Stimulated activated CD4-positive, alpha-beta T cell treated with anti-CD3 and anti-CD28 coated beads, Interleukin-12 subunit alpha, Interleukin-12 subunit beta, amount 100 ng/mL, for 4 hours (primary cell): ENCODE measurements at places on chromosomes 11 and 22.

DNA sequence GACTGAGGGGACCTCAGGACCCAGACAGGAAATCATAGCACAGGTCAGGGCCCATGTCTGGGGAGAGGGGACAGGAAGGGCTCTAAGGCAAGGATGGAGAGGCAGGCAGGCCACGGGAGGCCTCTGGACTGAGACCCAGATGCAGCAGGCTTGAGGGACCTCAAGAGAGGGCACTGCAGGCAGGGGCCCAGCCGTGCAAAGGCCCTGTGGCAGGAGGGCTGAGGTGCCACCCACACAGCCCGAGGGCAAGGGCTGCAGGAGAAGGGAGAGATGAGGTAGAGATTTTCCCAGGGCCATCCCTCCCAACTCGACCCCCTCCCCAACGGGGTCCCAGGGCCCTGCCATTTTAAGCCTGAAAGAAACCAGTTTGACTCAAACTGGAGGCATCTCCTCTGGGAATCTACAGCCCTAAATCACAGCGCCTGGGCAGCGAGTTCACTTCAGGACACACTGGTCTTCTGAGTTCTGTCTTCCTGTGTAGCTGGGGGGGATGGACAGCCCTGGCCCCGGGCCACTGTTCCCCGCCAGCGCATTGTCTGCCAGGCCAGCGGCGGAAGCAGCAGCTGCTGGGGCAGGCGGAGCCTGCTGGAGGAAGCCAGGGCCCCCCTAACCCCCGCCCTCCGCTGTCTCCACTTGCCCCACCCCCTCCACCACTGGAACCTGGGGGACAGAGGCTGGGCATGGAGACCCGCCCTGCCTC is 20.3 kb upstream of the WNT7B start:
- no peak for DNase-seq

DNA sequence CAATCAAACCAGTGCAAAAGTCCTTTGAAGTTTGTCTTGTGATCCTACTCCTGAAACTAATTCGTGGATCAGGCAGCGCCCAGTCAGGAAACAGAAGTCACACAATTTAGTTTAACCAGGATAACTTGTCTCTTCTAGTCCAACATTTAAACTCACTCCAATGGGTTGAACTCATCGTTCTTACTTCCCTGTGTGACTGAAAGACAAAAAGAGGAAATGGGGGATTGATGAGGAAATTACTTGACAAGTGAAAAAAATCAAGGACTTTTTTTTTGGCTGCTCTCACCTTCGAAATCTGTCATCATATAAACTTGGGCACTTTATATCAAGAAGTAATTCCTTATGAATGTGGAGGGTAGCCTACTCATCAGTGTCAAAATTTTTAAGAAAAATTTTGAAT is 78.4 kb downstream of the HSD17B12 start:
- DNase-seq, result no peak

- no peak for DNase-seq
These were observed 1313.6 kb downstream of the TBC1D22A start for GRCh38 chr22:48076008-48076407.

GRCh38 chr11:68328374-68329091 is 16.1 kb downstream of the LRP5 start:
- DNase-seq, result no peak

DNA sequence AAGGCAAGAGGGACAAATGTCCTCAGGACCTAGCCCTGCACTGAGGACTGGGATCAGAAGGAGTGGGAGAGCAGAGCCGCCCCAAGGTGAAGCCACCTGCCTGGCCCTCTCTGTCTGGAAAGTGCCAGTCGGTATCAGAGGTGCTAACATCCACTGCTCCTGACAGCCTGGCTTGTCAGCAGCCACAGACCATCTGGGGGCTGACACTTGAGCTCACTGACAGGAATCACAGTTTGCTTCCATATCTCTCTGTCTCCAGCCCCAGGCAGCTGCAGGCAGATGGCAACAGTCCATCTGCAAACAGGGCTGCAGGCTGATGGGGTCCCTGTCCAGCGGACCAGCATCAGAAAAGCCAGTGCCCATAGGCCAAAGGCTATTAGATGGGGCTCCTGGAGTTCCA is 5.5 kb downstream of the OPCML start:
- DNase-seq, result no peak

GRCh38 chr11:126978165-126978564 is 22.4 kb downstream of the KIRREL3 start:
- DNase-seq, result no peak

GRCh38 chr22:41916745-41917358 is 2.0 kb upstream of the SHISA8 start:
- no peak for DNase-seq

GRCh38 chr22:42340829-42341383 is 70.5 kb upstream of the TCF20 start:
- DNase-seq, result no peak

DNA sequence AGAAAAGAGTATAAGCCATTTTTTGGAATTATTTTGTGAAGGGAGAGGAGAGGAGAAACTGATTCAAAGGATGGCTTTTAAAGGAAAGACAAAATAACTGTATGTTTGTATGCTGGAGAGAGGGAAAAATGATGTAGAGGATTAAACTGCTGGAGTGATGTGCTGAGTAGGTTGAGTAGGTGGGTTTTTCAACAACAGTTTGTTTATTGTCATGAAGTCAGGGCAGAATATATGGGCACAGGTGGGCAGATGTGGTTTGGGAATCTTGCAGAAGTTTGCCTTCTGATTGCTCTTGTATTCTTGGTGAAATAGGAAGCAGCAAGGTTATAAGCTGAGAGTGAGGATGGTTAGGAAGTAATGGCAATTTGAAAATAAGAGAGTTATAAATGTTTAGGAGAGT is 12.1 kb downstream of the SYT9 start:
- DNase-seq, result no peak

- DNase-seq, result no peak
These were observed 34.1 kb upstream of the JAM3 start for GRCh38 chr11:134034496-134035381.
